Ovary (tissue), 10 donors: ENCODE measurements at places on chromosomes 5 and 9. TPM values are rescaled to one million over a fixed set of nuclear protein-coding genes. Genes with fewer than 3 reads are reported as not detected.

Gene EQTN
- total RNA-seq: 0.95 TPM

Gene MSX2
- 0.24 TPM for total RNA-seq

Gene ARSI
- total RNA-seq: 1.1 TPM

Gene NME5
- total RNA-seq: 4.6 TPM

Gene IL4
- not detected for total RNA-seq

Gene CPLANE1
- total RNA-seq: 39.2 TPM

Gene TAF11L5
- not detected for total RNA-seq

Gene ANKRD55
- total RNA-seq: not detected

Gene ASTN2
- total RNA-seq: 4.8 TPM

Gene MLANA
- not detected for total RNA-seq

Gene PCDHGB1
- 4.4 TPM for total RNA-seq

Gene RAD23B
- 97.6 TPM for total RNA-seq

DNA sequence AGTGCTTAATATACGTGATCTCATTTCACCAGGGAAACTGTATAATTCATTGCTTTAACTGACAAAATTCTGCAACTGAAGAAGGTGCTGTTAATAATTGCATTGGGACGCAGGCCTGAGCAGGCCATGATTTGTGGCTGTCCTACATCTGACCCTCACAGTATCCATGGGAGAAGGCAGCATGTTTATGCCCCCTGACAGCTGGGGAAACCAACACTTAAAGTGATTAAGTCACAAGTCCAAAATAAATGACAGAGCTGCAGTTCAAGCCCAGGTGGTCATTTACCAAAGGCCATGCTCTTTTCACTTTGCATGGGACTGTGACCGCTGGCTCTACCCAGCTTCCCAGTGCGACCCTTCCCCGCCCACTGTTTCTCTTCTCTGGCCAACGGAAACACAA is 30.5 kb upstream of the KCNMB1 start:
- DNase-seq: no peak

- no peak for DNase-seq
Measured at GRCh38 chr9:97632248-97632984, 752 bp downstream of the TSTD2 start.

GRCh38 chr9:13388157-13388556 is 108.7 kb upstream of the MPDZ start:
- no peak for DNase-seq

DNA sequence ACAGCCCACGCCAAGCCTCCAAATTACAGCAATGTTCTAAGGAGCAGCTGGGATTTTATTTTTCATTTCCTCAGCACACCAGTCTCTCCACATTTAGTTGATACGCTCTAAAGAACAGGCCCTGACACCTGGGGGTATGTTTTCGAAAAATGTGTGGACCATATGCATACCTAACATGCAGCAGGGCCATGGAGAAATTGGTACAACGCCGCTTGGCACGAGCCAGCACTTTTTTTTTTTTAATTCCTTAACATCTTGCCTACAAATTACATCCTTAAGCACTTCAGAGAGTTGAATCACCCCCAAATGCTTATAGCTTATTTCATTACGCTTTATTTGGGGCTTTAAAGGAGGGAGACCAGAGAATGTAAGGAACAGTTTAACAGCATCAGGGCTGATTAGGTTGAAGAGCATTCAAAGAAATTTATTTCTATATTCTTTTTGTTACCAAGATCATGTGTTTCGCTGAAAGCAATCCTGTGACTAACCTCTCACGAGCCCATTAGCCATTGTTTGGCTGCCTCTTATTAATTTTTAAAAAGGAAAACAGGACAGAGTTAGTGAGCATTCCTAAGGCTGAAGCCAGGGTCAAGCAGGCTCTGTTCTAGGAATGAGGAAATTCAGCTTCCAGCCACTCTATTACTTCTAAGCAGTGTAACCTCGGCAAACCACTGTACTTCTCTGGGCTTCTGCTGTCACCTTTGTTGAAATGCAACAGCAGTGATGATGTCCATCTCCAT is 173.8 kb downstream of the ACTL7B start:
- no peak for DNase-seq

- DNase-seq: no peak
Measured at GRCh38 chr5:59709846-59710245, 183.7 kb downstream of the PDE4D start.

GRCh38 chr5:172274951-172275753 is 8.4 kb downstream of the UBTD2 start:
- no peak for DNase-seq

DNA sequence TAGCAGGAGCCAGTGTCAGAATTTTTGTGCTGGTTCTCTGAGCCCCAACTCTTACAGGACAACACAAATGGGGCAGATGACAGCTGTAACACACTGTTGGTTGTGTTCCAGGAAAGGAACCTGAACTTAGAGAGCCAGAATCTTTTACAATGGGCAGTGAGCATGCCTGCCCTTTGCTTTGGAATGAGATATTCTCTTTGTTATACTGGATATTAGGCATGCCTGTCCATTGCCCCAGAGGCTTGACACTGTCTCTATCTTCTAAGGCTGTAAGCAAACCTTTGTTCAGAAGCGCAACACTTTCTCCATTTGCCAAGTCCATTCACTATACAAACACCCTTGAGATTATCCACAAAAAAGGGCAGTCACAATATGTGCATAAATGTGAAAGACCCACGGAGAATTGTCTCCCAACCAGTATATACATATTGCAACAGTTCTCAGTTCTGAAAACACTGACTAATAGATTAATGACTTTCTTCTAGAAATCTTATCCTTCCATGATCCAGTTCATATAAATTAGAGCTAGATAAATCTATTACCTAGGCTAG is 26.3 kb upstream of the CEP120 start:
- DNase-seq: no peak

DNA sequence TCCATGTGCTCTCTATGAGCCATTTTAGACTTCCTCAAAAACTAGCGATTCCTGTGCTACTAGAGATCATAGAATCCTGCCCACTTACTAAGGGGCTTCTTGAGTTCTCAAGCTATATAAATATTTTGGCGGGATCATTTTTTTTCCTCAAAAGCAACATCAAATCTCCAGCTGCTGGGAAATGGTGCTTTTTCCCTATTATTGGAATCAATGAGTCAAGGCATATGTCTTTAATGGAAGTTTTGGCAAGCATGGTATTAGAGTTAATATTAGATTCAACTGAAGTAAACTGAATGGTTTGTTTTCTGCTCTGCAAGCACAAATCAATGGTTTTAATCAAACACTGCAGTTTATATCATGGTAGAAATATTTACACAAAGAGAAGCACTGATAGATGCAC is 369.9 kb upstream of the PTGER4 start:
- DNase-seq: no peak

- no peak for DNase-seq
Measured at GRCh38 chr5:149135536-149136201, 5.6 kb upstream of the ABLIM3 start.

- no peak for DNase-seq
Measured at GRCh38 chr5:177303925-177304391, 359 bp downstream of the PRELID1 start.

DNA sequence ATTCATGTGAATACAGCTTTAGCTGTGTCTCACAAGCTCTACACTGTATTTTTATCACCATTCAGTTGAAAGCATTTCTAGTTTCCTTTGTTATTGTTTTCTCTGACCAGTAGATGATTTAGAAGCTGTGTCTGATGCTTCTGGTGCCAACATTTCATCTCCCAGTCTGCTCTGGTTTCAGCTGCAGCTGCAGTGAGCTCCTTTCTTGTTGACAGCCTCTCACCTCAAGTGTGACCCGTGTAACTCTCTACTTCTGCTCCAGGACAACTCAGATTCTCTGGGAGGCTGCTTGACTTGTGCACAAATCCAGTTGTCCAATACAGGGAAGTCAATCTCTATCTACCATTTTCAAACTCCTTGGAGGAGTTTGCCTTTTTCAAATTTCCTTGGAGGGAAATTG is 504.8 kb downstream of the DIRAS2 start:
- no peak for DNase-seq

GRCh38 chr5:23627976-23628375 is 120.6 kb downstream of the PRDM9 start:
- no peak for DNase-seq

GRCh38 chr5:33166522-33166921 is 274.2 kb upstream of the TARS1 start:
- DNase-seq: no peak

DNA sequence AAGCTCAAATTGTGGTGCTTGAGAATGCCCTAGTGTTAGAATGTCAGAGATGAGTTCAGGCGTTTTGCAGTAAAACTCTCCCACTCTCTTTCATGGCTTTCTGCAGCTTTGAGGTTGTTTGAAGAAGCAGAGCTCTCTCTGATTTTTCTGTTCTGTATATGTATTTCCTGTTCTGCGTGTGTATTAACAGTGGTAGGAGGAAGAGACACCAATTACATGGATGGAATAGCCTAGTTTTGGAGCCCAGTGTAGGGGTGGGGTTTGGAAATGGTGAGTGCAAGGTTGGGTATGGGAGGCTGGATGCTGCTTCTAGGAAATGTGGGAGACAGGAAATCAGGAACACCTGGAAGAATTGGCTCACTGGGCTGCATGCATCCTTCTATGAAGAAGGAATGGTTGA is 12.4 kb downstream of the LARP1 start:
- no peak for DNase-seq

DNA sequence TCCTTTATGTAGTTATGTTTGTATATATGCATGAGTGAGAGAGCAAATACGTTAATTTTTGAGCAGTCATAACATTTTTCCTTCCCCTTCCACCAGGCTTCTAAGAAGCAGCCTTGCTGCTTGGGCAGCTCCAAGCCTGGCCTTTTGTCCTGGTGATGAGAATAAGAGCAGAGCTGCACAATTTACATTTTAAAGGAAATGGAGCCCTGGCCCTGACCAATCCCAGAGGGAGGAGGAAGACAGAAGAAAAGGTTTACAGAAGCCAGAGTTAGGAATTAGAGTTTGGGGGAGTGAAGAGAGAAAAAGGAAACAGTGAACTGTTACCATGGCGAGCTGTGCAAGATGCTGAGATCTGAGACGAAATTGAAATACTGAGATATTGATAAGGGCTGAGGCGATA is 25.3 kb upstream of the EFNA5 start:
- no peak for DNase-seq

- DNase-seq: no peak
Measured at GRCh38 chr5:180621311-180621710, 28.1 kb downstream of the FLT4 start.

GRCh38 chr5:15105799-15106393 is 234.3 kb upstream of the ANKH start:
- no peak for DNase-seq

- DNase-seq: no peak
Measured at GRCh38 chr5:43036409-43036808, 3.7 kb downstream of the ANXA2R start.

DNA sequence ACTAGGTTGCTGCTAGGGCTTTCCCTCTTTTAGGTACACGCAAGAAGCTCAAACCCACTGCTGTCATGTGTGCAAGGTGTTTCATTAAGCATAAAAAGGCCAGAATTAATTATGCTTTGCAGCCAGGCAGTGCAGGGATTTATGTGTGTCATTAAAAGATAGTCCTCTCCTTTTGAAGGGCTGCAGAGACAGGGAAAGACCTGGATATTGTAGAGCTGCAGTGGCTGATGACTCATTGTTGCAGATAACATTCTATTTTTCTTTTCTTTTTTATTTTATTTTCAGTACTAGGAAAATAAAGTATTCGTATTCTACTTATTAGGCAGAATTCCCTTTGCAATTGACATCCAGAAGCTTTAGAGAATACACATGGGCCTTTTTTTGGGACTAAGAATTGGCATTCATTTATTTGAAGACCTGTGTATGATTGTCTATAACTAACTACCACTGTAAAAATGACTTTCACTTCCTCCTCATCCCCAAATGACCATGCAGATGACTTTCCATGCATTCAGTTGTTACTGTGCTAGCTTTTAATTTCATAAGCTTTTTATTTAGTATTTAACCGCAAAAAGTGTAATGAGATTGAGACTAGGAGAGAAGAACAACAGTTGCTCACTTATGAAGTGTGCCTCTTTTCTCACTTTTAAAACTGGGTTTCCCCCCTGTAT is 113.0 kb downstream of the PAM start:
- DNase-seq: no peak

DNA sequence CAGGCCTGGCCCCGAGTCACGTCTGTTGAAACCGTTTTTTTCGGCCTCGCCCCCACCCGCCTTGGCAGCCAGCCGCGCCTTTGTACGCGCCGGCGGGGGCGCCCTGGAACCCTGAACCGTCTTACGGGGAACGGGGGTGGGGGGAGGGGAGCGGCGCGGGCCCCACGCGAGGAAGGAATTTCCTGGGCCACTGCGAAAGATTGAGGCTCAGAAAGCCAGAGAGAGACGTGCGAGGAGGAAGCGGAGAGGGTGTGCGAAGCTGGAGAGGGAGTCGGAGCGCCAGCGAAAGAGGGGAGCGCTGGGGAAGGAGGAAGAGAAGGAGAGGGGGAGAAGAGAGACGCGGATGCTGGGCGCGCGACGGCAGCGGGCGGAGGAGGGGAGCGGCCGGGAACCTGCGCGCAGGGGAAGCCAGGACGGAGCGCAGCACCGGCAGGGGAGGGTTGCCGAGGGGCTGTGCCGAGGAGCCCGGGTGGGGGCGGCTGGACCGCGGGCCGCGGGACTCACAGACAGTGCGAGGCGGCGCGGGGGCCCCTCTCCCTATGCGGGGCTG is 4.6 kb upstream of the PRDM12 start:
- no peak for DNase-seq

GRCh38 chr5:107935645-107936044 is 264.9 kb upstream of the EFNA5 start:
- no peak for DNase-seq

GRCh38 chr9:93343663-93344062 is 107.8 kb upstream of the FAM120A start:
- DNase-seq: no peak
